Vagina (tissue), 2 donors: ENCODE measurements at places on chromosomes 1 and 21. TPM values are rescaled to one million over a fixed set of nuclear protein-coding genes. Genes with fewer than 3 reads are reported as not detected.
A peak's percentile ranks its signal among the peaks of the same experiment; 100 is the strongest.

- no peaks in the 10 kb centered on the region for H3K27me3 ChIP-seq
- DNase-seq: no peak
- H3K4me3 ChIP-seq: no peak overlapping the region
- H3K36me3 ChIP-seq: no peaks in the 10 kb centered on the region
Measured at GRCh38 chr21:31087639-31088473, 49.6 kb upstream of the KRTAP19-8 start.

The NGF gene
- 2.7 TPM for total RNA-seq

GRCh38 chr1:107678993-107679392, 286.0 kb downstream of the VAV3 start:
- H3K4me1 ChIP-seq: peaks cover 14% of the 10 kb centered on the region
- no peak overlapping the region for H3K27ac ChIP-seq
- H3K4me3 ChIP-seq: no peak overlapping the region
- DNase-seq: no peak

GRCh38 chr1:86541859-86542258, 5.0 kb upstream of the CLCA4 start:
- no peaks in the 10 kb centered on the region for H3K4me1 ChIP-seq
- H3K27me3 ChIP-seq: no peaks in the 10 kb centered on the region

The SLFNL1 gene
- total RNA-seq: 1.2 TPM

The SYT14 gene
- 0.49 TPM for total RNA-seq

DNA sequence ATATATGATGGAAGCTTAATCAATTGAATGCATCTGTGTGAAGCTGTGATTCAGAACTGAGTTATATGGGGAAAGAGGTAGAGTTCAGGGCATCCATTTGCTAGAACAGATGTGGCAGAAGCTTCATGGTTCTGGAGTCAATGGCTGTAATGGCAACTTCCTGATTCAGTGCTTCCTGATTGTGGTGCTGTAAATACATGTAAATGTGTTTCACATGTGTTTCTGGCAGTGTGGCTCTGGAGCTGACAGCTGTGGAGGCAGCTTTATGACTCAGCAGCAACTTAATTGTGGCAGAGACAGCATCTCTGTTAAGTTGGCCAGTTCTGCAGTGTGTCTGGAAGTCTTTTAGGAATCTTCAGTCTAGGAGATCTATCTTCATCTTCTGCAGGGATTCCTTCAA, 226.6 kb upstream of the ZRANB2 start:
- no peak for DNase-seq
- H3K4me3 ChIP-seq: no peak overlapping the region
- H3K27me3 ChIP-seq: no peaks in the 10 kb centered on the region

GRCh38 chr1:80896781-80897356, 903.9 kb upstream of the ADGRL2 start:
- no peaks in the 10 kb centered on the region for H3K4me1 ChIP-seq
- H3K36me3 ChIP-seq: no peaks in the 10 kb centered on the region
- H3K27ac ChIP-seq: no peak overlapping the region
- no peak for DNase-seq
- H3K4me3 ChIP-seq: no peak overlapping the region

DNA sequence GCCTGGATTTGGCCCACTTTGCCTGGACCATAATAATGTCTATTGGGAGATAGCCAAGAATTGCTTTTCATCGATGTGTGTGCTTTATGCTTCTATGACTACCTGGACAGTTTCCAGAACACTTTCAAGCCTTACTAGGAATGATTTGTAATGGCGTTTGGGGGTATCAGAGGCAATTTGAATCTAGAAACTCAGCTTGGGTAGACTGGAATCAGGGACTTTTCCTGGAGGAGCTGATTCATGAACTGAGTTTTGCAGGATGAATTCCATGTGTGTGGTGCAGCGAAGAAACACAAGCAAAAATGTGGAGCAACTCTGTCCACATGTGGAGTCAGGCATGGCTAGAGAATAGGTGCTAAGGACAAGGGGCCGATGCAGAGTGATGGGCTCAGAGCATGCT, 11.9 kb upstream of the TMEM61 start:
- H3K36me3 ChIP-seq: no peaks in the 10 kb centered on the region
- no peak overlapping the region for H3K4me3 ChIP-seq
- no peaks in the 10 kb centered on the region for H3K4me1 ChIP-seq
- no peaks in the 10 kb centered on the region for H3K27me3 ChIP-seq
- no peak for DNase-seq

The KMO gene
- 4.7 TPM for total RNA-seq

GRCh38 chr1:49424782-49425181, 599.0 kb downstream of the AGBL4 start:
- H3K4me1 ChIP-seq: no peaks in the 10 kb centered on the region
- H3K27me3 ChIP-seq: no peaks in the 10 kb centered on the region
- H3K36me3 ChIP-seq: no peaks in the 10 kb centered on the region
- H3K4me3 ChIP-seq: no peak overlapping the region
- no peak overlapping the region for H3K27ac ChIP-seq

GRCh38 chr1:21270086-21270689, 20.1 kb downstream of the ECE1 start:
- no peak overlapping the region for H3K4me3 ChIP-seq
- peak overlapping the region; percentile 21 for H3K27ac ChIP-seq
- peak; percentile 85 for DNase-seq
- peaks cover 32% of the 10 kb centered on the region for H3K4me1 ChIP-seq
- H3K36me3 ChIP-seq: peaks cover 57% of the 10 kb centered on the region
- H3K27me3 ChIP-seq: no peaks in the 10 kb centered on the region

GRCh38 chr1:168623003-168623828, 46.8 kb downstream of the XCL1 start:
- no peak for DNase-seq
- H3K27me3 ChIP-seq: no peaks in the 10 kb centered on the region
- no peaks in the 10 kb centered on the region for H3K36me3 ChIP-seq
- H3K4me3 ChIP-seq: no peak overlapping the region
- H3K27ac ChIP-seq: no peak overlapping the region

DNA sequence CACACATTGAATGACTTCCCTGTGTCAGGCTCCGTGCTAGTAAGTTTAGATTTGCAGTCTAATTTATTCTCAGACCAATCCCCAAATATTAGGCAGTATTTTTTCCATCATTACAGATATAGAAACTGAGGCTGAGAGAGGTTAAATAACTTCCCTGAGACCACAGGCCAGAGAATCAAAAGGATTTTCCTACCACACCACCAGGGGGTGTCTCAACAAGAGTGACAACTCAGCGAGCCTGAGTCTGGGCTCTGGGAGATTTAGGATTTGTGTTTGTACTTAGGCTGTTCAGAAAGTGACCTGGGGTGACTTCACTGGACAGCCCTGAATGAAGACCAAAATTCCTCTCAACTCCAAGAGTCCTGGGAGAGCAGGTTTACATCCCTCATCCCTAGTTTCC, 13.3 kb upstream of the LCE5A start:
- DNase-seq: peak; percentile 29
- no peak overlapping the region for H3K27ac ChIP-seq
- H3K4me1 ChIP-seq: no peaks in the 10 kb centered on the region
- no peak overlapping the region for H3K4me3 ChIP-seq

The NUP210L gene
- not detected for total RNA-seq

The SUMO3 gene
- 70.0 TPM for total RNA-seq

The TTC4 gene
- 12.8 TPM for total RNA-seq

DNA sequence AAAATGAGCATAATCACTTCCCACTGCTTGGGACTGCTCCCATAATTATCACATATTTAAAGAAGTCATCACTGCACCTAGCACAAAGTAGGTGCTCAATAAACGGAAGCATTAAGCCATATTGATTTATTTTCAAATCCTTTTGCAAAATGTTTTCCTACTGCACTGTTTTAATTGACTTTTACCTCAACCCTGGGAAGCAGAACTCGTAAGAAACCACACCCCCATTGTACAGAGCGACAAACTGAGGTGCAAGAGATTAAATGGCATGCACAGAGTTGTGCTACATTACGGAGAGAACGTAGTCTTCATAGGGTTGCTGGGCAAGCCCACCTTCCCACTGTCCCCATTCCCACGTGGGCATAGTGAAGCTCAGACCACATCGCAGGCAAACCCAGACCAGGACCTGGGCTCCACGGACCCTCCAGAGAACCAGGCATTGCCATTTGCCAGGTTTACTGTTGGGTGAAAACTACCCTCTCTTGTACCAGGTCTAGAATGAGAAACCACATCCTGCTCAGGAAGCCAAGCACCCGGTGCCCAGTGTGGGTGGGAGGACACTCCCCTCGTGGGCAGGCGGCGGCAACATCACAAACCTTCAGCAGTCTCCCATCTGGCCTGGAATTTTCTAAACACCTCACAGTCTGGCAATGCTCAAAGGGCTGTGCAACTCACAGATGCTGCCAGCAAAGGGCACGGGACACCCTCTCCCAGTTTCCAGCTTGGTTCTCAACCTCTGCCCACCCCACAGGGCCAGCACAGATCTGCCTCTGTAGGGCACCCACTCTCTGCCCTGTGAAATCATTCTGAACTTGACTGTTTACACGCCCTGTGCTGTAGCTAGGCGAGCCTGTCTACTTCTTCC, 8.2 kb downstream of the IFFO2 start:
- H3K27me3 ChIP-seq: no peaks in the 10 kb centered on the region
- H3K4me3 ChIP-seq: no peak overlapping the region
- DNase-seq: no peak

DNA sequence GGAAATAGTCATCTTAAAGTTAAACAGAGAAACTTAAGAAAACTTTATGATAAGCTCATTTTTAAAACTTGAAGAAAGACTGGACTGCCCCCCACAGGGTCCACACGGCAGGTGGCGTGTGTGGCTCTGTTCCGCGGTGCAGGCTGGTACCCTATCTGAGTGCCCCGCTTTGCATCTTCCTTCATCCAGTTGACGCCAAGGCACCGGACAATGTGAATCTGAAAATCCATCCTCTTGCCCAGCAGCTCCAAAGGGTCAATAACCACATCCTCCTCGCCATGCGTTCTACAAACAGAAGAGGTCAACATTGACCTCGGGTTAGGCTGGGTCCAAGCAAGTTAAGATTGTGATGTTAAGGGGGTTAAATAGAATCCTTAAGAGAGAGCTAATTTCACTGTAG, 54.5 kb downstream of the SCCPDH start:
- no peaks in the 10 kb centered on the region for H3K36me3 ChIP-seq
- no peak overlapping the region for H3K27ac ChIP-seq
- H3K27me3 ChIP-seq: no peaks in the 10 kb centered on the region

DNA sequence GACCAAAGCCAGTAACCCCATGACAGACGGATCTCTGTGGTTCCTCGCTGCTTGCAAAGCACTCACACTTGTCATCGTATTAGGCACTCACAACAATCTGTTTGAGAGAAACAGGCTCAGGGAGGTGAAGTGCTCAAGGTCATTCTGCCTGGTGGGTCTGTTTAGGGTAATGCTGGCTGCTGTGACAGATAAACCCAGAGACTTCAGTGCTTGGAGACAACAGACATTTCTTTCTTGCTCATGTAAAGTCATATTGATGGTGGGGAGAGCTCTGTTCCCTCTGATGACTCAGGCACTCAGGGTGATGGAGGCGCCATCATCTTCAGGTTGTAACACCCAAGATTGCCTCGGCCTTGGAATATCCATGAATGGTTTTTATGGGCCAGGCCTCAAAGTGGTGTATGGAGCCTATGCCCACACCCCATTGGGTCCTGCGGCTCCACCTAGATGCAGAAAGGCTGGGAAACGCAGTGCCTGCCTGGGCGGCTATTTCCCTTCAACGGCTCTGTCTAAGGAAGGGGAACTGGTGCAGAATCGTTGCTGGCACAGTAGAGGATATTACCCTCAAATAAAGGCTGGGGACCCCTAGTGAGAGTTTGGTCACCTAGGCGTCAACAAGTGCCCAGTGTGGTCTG, 71.6 kb upstream of the SELENON start:
- no peak for DNase-seq
- no peak overlapping the region for H3K4me3 ChIP-seq
- H3K27me3 ChIP-seq: no peaks in the 10 kb centered on the region

The C1orf141 gene
- total RNA-seq: not detected

The GIPC2 gene
- 2.7 TPM for total RNA-seq

The CLCA4 gene
- 44.0 TPM for total RNA-seq

The SPRR2E gene
- total RNA-seq: 11.8 TPM

DNA sequence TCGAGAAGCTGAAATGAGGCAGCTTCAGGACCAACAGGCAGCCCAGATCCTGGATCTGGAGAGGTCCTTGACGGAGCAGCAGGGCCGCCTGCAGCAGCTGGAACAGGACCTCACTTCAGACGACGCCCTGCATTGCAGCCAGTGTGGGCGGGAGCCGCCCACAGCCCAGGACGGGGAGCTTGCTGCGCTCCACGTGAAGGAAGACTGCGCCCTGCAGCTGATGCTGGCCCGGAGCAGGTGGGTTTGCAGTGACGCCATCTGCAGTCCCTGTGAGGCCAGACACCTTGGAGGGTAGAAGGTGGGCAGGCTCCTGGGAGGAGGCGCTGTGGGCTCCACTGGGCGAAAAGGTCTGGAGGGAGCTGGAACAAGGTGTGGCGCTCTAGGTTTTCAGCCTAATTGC, 39.7 kb downstream of the PCNT start:
- H3K4me1 ChIP-seq: no peaks in the 10 kb centered on the region
- DNase-seq: no peak
- no peaks in the 10 kb centered on the region for H3K27me3 ChIP-seq
- H3K27ac ChIP-seq: no peak overlapping the region
- peaks cover 45% of the 10 kb centered on the region for H3K36me3 ChIP-seq

DNA sequence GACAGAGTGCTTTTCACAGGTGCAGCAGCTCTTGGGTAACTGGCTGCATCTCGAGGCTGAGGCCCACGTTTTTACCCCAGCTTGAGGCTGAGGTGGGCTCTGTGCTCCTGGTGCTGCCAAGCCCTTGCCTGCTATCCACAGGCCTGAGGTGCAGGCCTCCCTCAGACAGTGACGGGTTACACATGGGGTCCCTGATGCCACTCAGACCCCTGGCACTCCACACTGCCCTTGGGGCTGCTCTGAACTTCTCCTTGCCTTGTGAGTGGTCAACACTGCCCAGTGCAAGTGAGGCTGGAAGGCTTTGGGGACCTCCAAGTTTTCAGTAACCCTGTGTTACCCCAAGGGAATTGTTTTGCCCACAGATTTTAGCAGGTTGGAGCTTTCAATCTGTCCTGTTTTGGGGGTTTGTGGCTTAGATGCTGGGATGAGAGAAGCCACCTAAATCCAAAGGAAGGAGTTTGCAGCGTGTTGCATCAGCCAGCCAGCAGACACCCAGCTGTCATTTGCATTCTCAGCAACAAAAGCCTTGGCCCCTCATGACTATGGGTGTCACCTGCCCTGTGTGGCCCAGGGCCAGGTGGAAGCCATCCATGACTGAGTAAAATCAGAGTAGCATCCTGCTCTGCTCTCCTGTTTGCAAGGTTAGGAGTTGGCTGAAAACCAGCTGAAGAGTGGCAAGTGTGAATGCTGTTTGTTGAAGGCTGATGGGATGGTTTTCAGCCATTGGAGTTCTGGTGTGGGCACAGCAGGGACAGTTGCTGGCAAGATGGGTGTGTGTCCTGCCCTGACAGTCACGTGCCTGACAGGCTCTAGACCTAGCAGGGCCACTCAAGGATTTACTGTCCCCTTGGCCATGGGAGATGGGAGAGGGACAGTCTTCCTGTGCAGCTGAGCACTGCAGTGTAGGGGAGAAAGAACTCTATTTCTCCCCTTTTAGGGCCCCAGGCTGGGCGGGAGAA, 3.2 kb downstream of the RNF187 start:
- no peak overlapping the region for H3K4me3 ChIP-seq
- H3K36me3 ChIP-seq: peaks cover 40% of the 10 kb centered on the region
- no peak overlapping the region for H3K27ac ChIP-seq
